ENCODE measurements at places on chromosomes 13 and 19.

- DNase-seq: no peak
Observed at GRCh38 chr13:109858319-109858718, 71.9 kb upstream of the IRS2 start.

- DNase-seq: no peak
Observed at GRCh38 chr13:102299366-102299765, 102.5 kb downstream of the FGF14 start.

- no peak for DNase-seq
Observed at GRCh38 chr19:33685541-33685940, 63.8 kb downstream of the CHST8 start.

GRCh38 chr13:111958612-111959395 is 108.1 kb upstream of the SOX1 start:
- no peak for DNase-seq

GRCh38 chr19:4537953-4538600 is 1.8 kb downstream of the LRG1 start:
- no peak for DNase-seq

DNA sequence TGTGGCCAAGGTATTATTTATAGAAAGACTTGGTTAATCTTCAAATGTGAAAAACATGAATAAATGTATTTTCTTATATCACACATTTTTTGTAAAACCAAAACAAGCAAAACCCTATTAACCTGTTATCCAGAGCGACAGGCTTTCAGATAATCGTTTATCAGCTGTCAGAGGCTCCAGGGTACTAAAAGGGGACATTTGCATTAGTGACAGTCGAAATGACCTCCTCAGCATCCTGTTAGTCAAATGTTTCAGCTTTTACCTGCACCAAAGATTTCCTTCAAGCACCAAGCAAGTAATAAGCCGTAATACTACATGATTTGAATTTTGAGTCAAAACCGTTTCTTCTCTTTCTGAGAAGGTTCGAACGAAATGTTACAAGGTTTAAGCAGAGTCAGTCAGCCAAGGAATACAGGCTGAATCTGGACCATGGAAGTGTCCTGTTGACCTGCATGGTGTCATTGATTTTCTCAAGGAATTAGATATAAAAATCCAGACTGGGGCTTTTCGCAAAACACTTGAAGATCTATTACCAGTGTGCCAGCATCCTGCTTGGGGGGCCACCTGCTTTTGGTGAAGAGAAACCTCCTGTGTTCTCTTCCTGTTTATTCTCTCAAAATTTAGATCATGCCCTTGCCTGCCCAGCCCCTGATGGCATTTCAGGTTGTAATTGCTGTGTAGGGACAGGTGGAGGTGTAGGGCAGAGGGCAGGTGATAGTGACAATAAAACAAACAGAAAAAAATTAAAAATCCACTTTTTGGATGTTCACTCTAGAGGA is 11.3 kb upstream of the RFC3 start:
- DNase-seq: no peak

- no peak for DNase-seq
Observed at GRCh38 chr19:19662344-19662743, 1.1 kb downstream of the ATP13A1 start.

DNA sequence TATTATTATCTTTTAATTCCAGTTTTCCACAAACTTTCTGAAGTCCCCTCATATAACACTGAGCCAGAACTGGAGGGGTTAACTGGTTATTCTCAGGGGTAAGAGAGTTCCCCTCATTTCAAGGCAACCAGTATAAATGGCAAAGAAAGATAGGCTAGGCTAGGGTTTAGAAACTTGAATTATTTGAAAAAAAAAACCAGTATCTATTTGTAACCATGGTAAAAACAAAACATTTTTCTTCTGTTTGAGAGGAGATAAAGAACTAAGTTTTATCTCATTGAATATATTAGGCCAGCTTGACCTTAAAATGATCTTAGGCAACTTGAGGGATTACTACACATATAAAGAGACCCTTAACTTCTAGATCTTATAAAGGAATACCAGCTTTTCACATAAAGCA is 19.6 kb downstream of the SUPT20H start:
- DNase-seq: no peak

GRCh38 chr19:48716562-48717291 is 2.8 kb downstream of the MAMSTR start:
- DNase-seq: peak; percentile 62

- DNase-seq: peak; percentile 48
Observed at GRCh38 chr13:49669735-49670309, 21.5 kb downstream of the EBPL start.

- peak; percentile 32 for DNase-seq
Observed at GRCh38 chr13:73835138-73835721, 299.0 kb downstream of the KLF12 start.

GRCh38 chr19:48495396-48495795 is 16.2 kb downstream of the LMTK3 start:
- DNase-seq: no peak

DNA sequence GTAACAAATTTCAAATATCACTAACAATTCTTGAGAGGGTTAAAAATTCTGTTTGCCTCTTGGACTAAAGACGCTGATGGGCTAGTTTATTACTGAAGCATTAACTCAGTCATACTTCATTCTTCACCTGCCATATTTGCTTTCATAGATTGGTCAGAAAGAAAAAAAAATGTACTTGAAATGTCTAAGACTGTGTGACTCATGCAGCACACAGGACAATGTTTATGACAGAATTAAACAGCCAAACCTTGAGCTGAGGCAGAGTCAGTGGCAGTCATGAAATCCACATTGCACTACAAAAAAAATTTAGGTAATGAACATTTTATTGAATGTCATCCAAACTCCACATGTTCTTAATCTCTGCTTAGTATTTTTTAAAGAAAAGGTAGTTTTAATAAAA is 135.6 kb downstream of the PRR20E start:
- DNase-seq: no peak

DNA sequence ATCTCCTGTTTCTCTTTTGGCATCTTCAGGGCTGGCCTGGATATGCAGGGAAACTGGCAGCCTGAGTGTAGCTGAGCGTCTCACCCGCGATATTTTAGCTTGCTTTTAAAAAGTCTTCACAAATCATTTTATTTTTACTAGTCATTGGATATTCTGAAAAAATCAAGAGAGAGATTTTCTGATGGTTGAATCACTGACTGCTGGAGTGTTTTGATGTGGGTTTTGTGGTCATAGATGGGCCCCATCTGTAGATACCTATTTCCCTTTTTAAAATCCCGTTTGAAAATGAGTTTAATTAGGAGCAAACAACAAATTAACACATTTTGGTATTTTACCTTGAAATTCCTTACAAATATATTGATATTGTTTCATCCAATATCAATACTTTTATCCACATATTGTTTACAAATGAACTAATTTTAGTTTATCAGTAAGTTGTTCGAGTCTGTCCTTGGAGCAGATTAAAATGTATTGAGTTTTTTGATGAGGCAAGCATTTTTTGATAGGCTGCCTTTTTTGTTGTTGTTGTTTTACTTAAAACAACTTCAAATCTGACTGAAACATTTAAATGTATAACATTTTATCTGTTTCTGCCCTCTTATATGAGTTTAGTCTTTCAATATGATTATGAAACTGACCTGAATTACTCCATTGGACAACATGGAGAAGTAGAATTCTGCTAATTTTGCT is 21.5 kb upstream of the OXGR1 start:
- no peak for DNase-seq

GRCh38 chr13:45004096-45004495 is 14.8 kb downstream of the GPALPP1 start:
- no peak for DNase-seq

- DNase-seq: no peak
Observed at GRCh38 chr13:41018602-41018948, 541 bp downstream of the ELF1 start.

- no peak for DNase-seq
Observed at GRCh38 chr13:52010890-52011631, at the start of gene ATP7B. ATP7B (minus strand) TSS chr13:52011450; CDS start chr13:52011337, 113 bp downstream.

- no peak for DNase-seq
Observed at GRCh38 chr13:110037925-110038573, 251.7 kb upstream of the IRS2 start.

DNA sequence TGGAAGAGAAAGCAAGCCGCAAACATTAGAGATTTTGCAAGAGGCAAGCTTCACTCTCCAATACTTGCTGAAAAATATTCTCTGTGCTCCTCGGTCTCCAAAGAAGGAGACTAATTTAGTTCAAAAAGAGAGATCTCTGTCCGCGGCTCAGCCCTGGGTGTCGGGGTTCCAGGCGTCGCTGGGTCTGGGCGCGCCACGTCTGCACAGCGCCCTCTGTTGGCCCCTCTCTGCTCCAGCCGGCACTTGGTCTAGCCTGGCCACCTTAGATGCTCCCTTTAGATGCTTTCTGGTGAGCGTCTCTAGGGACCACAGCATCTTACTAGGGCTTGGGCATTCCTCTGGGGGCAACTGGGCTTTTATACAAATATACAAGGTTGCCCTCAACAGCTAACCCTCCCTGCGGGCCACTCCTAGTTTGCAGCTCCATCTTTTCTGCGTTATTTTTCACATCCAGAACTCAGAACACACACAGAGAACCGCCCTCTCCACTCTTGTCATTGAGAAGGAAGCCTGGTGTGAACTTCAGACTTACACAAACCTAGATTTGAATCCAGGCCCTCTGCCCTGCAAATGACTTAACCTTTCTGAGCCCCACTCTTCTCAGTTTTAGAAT is 78.3 kb downstream of the CYSLTR2 start:
- no peak for DNase-seq

GRCh38 chr13:44231786-44232516 is 141.7 kb upstream of the SERP2 start:
- peak; percentile 98 for DNase-seq
